ENCODE measurements at places on chromosomes 1 and 21.

DNA sequence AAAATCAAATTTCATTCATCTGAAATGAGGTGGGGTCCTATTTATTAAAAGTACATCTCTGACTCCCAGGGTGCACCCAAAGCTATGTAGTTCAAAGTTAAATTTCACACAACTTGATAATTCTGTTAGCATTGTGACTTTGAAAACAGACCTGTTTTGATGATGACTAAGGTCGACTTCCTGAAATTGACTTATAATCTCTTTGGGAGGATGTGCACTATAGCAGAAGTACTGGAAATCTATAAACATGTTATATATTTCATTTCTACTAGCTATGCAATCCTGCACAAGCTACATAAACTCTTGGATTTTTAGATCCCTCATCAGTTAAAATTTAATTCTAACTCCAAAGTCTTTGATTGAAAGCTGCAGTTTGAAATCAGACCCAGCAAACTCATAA, 507.6 kb downstream of the NEGR1 start:
- DNase-seq: no peak

DNA sequence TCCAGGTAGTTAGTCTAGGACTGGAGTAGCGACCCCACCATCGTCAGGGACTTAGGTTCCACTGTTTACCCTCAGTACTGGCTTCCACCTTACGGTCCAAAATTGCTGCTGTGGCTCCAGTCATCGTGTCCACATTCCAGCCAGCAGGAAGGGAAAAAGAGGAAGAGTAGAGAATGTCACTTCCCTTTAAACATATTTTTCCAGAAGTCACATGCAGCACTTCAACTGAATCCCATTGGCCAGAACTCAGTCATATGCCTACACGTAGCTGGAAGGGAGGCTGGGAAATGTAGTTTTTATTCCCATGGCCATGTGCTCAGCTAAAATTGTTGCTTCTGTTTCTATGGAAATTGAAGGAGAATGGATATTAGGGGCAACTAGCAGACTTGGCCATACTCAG, 84.1 kb upstream of the SELENON start:
- no peak for DNase-seq

GRCh38 chr1:5887349-5887970, 104.8 kb downstream of the NPHP4 start:
- peak; percentile 82 for DNase-seq

DNA sequence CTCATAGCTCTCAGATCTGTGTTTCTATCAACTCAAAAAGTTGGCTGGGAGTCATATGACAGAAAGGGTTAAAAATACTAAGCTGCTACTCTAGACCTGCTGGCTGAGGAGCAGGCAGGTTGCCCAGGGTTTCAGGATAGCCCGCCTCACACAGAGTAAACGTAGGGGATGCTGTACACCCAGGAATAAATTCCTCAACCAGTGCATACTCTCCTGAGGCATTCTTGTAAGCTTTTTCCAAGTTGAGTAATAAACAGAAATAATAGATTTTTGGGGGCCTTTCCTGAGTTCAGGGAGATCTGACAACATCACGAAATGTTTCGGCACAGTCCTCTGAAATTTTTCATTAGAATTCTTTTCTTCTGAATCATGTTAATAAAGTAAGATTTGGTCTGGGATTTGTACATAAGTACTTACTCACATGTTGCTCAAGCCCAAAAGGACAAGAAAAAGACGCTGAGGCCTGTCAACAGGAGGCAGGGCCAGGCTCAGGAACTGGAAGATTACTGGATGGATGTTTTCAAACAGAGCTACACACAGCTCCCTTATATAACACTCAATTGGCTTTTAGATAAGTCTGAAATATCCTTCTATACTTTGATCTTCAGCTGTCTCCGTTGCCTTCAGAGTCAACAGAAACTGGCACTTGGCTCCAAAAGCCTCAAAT, 41.0 kb downstream of the TGFBR3 start:
- DNase-seq: peak; percentile 47

DNA sequence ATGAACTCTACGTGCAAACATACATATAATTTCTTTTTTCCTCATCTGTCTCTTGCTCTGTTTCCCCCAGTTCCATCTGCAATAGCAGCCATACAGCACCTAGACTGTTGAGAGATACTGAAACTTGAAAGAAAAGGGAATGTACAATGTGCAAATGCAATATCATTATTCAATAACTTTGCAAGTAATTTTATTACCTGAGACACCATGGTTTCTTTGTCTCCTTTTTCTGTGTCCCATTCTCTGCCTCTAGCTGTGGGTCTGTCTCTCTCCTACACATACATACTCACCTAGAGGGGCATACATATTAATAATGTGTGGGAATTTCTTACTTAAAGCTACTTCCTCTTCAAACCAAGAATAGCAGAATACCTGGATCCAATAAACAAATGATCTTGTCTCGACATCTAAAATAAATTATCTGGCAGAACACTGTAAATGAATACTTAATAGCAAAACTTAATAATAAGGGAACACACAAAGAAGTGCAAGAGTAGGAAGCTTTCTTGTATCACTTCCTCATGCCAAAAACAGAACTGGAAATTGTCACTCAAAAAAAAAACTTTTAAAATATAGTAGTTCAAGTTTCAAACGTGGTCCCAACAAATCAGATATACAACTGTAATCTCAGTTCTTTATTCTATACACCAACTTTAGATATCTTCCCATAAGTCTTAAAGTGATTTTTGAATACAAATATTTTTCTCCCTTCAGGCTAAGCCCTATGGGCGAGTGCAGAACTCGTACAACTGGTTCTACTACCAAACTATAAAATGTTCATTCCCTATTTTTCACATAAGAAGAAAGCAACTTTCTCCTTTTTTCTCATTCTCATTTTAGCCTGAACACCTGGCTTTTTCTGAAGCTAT, 194.6 kb downstream of the NRIP1 start:
- no peak for DNase-seq

DNA sequence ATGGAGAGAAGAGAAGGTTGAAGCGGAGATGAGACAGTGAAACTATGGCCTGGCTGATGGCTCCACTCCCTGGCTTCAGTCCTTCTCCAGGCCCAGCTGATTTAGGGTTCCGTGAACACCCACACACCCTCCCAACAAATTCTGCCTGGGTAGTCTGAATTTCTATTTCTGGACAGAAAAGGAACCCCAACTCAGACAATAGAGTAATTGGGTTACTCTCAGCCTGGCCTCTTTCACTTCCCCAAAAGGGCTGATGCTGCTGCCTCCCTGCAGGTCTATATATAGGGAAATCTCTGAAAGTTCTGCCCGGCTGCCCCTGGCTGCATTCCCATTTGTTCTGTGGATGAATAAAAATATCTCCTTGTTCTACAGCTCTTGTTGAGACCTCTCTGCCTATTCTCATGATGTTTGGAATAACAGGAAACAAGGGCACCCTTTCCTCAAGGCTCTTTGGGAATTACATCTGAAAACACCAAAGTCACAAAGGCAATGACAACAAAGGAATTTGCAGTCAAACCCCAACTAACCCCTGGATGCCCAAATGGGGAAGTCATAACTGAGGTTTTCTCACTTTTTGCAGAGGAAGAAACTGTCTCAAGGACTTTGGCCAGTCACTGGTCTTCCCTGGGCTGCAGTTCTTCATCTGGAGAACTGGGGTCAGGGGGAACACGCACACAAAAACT, 11.4 kb upstream of the ZSCAN20 start:
- peak; percentile 39 for DNase-seq

Data from thyroid gland (tissue), 4 donors.